Activated CD4-positive, alpha-beta T cell treated with anti-CD3 and anti-CD28 coated beads, Interleukin-2, amount 10 ng/mL, durations not matched to agents 7 days and 5 days (primary cell): ENCODE measurements at places on chromosomes 13 and 19. TPM values are rescaled to one million over a fixed set of nuclear protein-coding genes. Genes with fewer than 3 reads are reported as not detected.

Gene PSG6
- not detected for total RNA-seq

Gene SPTBN4
- total RNA-seq: 0.23 TPM

Gene NTN5
- 1.4 TPM for total RNA-seq

Gene PTPRH
- total RNA-seq: not detected

- no peaks in the 10 kb centered on the region for H3K4me1 ChIP-seq
- no peak overlapping the region for H3K27ac ChIP-seq
- H3K4me3 ChIP-seq: no peak overlapping the region
- no peaks in the 10 kb centered on the region for H3K36me3 ChIP-seq
- H3K27me3 ChIP-seq: no peaks in the 10 kb centered on the region
These were observed 110.5 kb downstream of the COG6 start for GRCh38 chr13:39765801-39766463.

DNA sequence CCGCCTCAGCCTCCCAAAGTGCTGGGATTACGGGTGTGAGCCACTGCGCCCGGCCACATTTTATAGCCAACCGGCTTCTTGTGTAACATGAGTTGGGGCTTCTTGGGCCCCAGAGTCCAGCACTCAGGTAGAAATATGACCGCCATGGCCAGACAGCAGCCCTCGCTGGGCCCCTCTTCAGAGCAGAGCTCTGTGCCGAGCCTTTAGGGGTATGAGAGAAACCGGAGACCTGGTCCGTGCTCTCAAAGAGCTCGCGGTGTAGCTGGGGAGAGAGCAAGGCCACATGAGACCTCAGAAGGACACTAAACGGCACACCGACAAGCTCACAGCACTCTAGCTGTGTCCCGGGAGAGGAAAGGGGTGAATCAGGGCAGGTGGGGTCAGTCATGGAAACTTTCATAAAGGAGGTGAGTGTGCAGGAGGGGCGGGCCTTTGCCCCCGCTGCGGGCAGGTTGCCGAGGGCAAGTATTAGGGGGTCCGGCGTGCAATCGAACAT, 15.8 kb downstream of the ACTN4 start:
- no peak for DNase-seq
- H3K4me3 ChIP-seq: no peak overlapping the region
- H3K4me1 ChIP-seq: peaks cover 81% of the 10 kb centered on the region

- no peak overlapping the region for H3K4me3 ChIP-seq
- H3K27me3 ChIP-seq: no peaks in the 10 kb centered on the region
These were observed 7.4 kb downstream of the RPL28 start for GRCh38 chr19:55392820-55393761.

DNA sequence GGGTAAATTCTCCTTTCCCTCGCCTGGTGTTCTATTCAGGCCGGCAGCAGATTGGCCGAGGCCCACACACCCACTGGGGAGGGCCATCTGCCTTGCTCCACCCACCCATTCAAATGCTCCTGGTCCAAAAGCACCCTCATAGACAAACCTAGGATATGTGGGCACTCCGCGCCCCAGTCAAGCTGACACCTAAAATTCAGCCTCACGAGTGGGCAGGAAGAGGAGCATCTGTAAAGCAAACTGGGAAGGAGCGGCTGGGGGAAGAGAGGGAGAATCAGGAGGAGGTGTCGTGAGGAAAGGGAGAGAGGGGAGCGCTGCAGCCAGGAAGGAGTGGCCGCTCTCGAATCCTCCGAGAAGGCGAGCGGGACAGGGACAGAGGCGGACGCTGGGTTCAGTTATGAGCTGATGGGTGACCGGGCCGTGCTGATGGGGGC, 136.9 kb downstream of the USP12 start:
- no peak for DNase-seq
- peaks cover 28% of the 10 kb centered on the region for H3K27me3 ChIP-seq
- H3K27ac ChIP-seq: no peak overlapping the region
- no peak overlapping the region for H3K4me3 ChIP-seq

- peaks cover 2% of the 10 kb centered on the region for H3K36me3 ChIP-seq
- no peak overlapping the region for H3K4me3 ChIP-seq
- no peak for DNase-seq
- no peaks in the 10 kb centered on the region for H3K27me3 ChIP-seq
- peaks cover 4% of the 10 kb centered on the region for H3K4me1 ChIP-seq
These were observed 19.1 kb upstream of the KCTD4 start for GRCh38 chr13:45219938-45220375.

GRCh38 chr13:97883396-97883795, 70.1 kb upstream of the IPO5 start:
- no peaks in the 10 kb centered on the region for H3K4me1 ChIP-seq
- no peaks in the 10 kb centered on the region for H3K27me3 ChIP-seq
- no peaks in the 10 kb centered on the region for H3K36me3 ChIP-seq
- no peak overlapping the region for H3K4me3 ChIP-seq
- H3K27ac ChIP-seq: no peak overlapping the region

GRCh38 chr13:105336706-105337576, 1198.5 kb downstream of the EFNB2 start:
- H3K27ac ChIP-seq: no peak overlapping the region
- no peaks in the 10 kb centered on the region for H3K27me3 ChIP-seq
- no peak overlapping the region for H3K4me3 ChIP-seq

- peaks cover 8% of the 10 kb centered on the region for H3K27me3 ChIP-seq
- H3K27ac ChIP-seq: no peak overlapping the region
- DNase-seq: no peak
- H3K4me3 ChIP-seq: no peak overlapping the region
- H3K36me3 ChIP-seq: no peaks in the 10 kb centered on the region
These were observed 86.9 kb downstream of the SLC15A1 start for GRCh38 chr13:98665638-98665995.

GRCh38 chr19:22617614-22618320, 16.4 kb upstream of the ZNF492 start:
- H3K4me3 ChIP-seq: no peak overlapping the region
